ENCODE measurements at places on chromosomes 7 and 10.

- no peak for DNase-seq
These were observed 84.2 kb downstream of the TBXAS1 start for GRCh38 chr7:139913021-139913844.

DNA sequence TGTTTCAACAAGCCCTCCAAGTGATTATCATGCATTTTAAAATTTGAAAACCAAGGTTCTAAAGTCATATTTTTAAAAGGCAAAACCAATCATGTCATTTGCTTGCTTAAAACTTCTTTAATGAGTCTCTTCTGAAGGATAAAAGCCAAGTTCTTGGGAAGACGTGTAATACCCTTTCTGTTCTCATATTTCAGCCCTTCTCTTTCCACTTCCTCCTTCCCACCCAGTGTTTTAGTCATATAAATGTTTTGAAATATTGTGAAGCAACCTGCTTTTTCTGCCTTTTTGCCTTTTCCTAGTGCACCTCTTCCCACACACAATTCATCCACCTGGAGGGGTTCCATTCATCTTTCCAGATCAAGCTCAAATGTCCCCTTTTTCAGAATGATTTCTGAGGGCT is 211.1 kb upstream of the LRRTM3 start:
- no peak for DNase-seq

GRCh38 chr7:121274467-121274866 is 54.3 kb upstream of the WNT16 start:
- no peak for DNase-seq

GRCh38 chr10:839550-840205 is 91.8 kb downstream of the LARP4B start:
- no peak for DNase-seq

DNA sequence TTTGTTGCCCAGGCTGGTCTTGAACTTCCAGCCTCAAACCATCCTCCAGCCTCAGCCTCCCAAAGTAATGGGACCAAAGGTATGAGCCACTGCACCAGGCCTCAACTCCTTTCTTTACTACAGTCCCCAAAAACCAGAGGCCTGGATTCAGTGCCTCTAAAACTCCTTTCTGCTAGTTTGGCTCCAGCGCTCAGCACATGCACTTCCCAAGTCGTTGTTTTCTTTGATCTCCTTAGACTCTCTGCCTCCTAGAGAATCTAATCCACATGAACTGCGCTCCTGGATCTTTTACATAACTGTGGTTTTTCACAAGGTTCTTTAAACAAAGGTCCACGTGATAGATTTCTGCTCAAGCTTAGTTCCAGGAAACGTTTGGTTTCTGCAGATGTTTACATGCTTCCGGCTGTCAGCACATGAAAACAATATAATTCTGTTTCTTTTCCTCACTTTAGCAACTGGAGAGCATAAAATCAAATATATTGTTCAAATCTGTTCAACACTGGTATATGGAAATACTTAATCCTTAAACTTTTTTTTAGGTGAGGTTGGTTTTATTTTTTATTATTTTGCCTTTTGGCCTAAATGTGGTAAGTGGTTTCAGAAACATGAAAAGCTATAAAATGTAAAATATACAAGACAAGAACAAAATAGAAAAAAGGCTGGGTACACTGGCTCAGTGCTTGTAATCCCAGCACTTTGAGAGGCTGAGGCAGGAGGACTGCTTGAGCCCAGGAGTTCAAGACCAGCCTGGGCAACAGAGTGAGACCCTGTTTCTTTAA is 270.5 kb upstream of the MKLN1 start:
- DNase-seq, result no peak

GRCh38 chr10:64115908-64116643 is 594.9 kb downstream of the REEP3 start:
- DNase-seq, result no peak

GRCh38 chr7:76424413-76425111 is at the start of gene ZP3:
ZP3 (plus strand) TSS chr7:76424950; CDS start chr7:76424965, 15 bp downstream.
- no peak for DNase-seq

GRCh38 chr7:24669971-24670591 is 87.2 kb downstream of the GSDME start:
- no peak for DNase-seq

All from forelimb muscle (tissue), 1 donor.